ENCODE measurements at places on chromosomes 3 and 15.

GRCh38 chr3:139119331-139120025, 74.8 kb upstream of the PRR23C start:
- DNase-seq, result no peak

GRCh38 chr3:176401211-176401610, 796.1 kb downstream of the TBL1XR1 start:
- no peak for DNase-seq

DNA sequence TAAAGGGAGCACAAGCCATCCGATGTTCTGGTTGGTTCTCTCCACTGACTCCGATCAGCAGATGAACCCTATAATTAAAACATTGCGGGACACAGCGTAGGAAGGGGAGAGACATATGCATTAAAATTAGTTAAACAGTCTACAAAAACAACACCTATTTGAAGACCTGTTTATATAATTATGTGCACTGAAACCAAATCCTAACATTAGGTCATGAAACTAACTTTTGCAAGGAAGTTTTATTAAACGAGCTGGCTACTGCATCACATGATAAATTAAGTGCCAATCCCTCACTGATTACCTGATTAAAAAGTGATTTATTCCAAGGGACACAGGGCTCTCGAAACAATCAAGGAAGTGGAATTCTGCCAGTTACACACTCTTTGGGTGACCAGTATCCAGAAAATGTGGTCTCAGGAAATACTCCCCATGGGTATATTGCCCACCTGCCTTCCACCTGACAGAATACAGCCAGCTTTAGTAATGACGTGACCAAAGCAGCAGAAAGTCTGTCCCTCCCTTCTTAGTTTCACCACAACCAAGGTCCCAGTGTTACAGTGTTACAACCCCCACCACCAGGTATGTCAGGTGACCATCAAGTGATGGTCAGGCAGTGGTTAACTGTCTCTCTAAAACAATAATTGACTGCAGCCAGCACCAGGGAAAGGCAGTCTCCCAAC, 69.5 kb downstream of the HERC1 start:
- no peak for DNase-seq

DNA sequence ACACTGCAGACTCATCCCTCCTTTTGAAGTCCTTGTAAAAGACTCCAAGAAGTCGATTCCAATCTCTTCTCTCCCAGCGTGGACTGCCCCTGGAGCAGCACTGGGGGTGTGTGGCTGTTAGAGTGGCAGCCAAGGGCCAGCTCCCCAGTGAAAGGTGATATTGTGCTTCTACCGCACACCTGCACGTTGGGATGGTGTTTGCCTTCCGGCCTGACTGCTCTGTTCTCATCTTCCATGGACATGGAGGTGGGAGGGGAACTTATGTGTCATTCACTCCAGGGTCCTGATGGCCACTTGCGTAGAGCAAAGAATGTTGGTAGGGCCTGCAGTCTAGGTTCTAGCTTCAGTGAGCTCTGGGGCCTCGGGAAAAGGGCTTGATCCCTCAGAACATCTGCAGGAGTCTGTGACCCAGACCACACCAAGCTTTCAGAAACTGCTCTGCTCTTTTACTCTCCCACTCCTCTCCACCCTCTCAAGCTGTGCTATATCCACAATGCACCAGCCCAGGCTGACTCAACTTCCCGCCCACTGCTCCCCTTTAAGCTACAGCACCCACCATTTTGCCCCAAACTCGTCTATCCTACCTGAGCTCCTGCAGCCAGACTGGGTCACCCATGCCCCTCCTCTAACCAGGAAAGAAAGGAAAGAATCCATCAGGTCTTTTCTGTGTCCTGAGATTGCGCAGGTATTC, 31.3 kb downstream of the LIPC start:
- no peak for DNase-seq

DNA sequence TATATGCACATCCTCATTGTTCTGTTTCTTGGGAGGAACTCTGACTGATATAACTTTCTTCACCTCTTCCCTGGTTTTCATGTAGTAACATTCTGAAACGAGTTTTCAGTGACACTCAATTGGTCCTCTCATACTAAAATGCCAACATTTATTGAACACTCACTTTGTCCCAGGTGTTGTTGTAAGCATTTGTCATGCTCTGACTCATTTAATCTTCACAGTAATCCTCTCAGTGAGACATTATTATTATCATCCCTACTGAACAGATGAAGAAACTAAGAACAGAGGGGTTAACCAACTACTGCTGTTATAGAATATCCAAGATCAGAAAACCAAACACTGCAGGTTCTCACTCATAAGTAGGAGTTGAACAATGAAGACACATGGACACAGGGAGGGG, 94.1 kb upstream of the MRPL3 start:
- DNase-seq, result no peak

DNA sequence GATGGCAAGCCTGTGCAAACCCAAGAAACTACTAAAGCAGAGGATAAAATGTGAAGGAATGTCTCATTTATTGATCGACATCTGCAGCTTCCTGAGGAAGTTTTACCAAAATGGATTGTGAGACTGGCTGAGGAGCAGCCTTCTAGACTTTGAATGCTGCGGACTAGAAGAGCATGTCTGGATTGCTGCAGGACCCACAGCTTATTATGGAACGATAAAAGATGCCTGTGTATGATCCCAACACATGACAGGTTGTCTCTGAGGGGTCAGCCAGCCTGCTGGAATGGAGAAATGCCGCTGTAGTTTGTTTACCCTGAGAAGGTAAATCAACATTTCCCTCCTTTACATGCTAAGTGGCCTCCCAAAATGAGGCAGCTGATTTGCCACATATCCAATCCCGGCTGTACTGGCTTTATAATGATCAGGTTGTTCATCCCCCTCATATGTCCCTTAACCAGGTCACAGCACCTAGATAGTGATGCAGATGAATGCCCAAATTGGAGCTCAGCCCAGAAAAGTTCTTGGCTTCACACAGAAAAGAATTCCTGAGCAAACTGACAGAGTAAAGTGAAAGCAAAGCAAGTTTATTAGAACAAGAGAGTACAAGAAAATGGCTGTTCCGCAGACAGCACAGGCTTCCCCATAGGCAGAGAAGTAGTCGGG, 63.9 kb downstream of the IL12A start:
- no peak for DNase-seq

DNA sequence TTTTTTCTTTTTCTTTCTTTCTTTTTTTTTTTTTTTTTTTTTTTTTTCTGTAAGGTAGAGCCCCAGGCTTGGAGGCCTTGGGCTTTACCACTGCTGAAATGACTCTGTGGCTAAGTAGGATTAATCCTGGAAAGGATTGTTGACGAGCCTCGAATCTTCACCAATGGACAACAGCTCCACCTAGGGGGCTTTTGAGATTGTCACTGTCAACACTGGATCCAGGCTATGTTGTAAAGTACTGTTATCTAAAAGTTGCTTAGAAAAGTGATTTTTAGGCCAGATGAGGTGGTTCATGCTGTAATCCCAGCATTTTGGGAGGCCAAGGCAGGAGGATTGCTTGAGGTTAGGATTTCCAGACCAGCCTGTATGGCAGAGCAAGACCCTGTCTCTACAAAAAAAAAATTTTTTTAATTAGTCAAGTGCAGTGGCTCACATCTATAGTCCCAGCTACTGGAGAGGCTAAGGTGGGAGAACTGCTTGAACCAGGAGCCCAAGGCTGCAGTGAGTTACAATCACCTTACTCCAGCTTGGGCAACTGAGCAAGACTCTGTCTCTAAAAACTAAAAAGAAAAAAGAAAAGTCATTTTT, 41.6 kb downstream of the KLHL18 start:
- DNase-seq, result no peak

DNA sequence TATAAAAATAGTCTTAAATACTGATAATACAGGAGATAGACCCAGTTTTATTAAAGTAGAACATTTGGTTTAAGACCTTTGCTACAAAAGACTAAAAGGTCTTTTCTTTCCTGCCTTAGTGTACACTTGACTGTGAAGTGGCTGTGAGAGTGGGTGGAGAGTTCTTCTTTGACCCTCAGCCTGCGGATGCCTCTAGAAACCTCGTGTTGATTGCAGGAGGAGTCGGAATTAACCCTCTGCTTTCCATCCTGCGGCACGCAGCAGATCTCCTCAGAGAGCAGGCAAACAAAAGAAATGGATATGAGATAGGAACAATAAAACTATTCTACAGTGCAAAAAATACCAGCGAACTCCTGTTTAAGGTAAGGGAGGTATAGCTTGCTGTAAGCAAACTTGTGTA, 36.5 kb downstream of the OXNAD1 start:
- no peak for DNase-seq

- no peak for DNase-seq
These were observed 31.7 kb downstream of the ECT2 start for GRCh38 chr3:172782235-172782634.

GRCh38 chr3:188037195-188037718, 116.7 kb upstream of the LPP start:
- DNase-seq, result no peak

- DNase-seq, result no peak
These were observed 53.8 kb upstream of the TPM1 start for GRCh38 chr15:62988701-62989100.

DNA sequence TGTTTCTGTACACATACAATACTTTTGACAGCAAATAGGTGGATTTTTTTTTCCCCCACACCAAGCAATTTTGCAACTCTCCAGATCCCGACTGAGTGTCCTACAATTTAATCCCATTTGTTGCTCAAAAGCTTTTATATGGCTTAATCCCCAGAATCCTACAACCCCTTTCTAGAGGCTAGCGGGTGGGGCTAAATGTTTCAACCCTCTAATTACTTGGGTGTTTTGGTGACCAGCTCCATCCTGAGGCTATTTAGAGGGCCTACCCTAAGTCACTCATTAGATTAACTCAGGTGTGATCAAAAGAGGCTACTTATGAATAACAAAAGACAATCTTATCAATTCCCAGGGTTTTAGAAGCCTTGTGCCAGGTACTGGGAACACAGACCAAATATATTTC, 21.0 kb upstream of the FBXL2 start:
- DNase-seq, result no peak

GRCh38 chr15:92904722-92905571, 4.8 kb downstream of the CHD2 start:
- DNase-seq, result no peak

DNA sequence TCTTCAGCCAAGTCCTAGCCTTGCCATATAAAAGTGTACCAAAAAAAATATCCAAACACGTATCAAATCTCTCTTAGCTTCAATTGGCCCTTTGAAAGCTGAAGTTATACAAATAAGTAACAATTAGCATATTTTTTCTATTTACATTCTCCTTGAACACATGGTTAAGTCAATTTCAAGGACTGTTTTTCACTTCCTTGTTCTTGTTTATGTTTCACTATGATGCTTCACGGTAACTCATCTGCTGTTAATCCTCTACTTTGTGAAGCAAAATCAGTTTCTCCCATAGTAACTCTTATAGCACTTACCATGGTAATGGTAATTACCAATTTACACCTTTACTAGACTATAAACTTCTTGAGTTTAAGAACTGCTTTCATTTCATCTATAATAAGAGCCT, 10.6 kb upstream of the SPRED1 start:
- no peak for DNase-seq

DNA sequence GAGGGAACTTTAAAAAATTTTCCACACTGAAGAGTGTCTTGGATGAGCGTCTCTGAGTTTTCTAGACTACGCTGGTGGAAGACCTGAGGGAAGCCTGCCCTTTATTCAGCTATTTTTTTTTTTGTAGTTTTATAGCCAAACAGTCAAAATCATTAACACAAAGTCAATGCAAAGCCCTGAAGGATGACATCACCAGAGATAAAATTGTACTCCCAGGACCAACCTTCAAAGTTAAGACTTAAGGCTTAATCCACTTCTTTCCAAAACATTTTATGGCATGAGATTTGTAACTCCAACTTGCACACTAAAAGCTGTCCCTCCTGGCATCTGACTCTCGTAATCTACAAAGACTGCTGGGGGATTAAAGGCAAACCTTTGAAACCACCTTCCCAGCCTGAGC, 263.4 kb upstream of the LYSMD4 start:
- DNase-seq, result no peak

DNA sequence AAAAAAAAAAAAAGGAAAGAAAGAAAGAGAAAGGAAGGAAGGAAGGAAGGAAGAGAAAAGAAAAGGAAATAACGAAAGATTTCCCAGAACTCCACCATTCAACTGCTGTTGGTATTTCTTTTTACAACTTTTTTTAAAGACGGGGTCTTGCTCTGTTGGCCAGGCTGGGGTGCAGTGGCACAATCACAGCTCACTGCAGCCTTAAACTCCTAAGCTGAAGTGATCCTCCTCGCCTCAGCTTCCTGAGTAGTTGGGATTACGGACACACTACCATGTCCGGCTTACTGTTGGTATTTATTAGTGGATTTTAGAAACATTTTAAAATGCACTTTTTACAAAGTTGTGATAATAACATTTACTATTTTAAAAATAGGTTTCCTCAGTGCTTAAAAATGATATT, 15.0 kb upstream of the USP3 start:
- no peak for DNase-seq

GRCh38 chr3:55207744-55208143, 279.4 kb downstream of the WNT5A start:
- DNase-seq, result no peak

DNA sequence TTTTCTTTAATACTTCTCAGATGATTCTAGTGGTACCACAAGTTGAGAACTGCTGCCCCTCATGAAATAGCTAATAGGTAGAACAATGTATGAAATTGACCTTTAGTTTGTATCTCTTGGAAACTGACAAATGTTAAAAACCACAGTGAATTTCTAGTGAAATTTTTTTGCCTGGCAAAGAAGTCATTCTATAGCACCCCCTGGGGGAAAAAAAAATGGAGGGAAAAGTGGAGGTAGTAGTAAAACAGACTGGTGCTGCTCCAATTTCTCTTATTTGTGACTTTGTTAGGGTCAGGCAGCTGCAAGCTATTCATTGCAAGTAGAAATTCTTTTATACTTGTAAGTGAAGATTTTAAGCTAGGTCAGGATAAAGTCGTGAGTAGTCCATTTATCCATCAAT, 605.0 kb downstream of the NLGN1 start:
- no peak for DNase-seq

GRCh38 chr3:119664370-119664769, 4.0 kb upstream of the POPDC2 start:
- no peak for DNase-seq

- no peak for DNase-seq
These were observed 966 bp upstream of the C3orf80 start for GRCh38 chr3:160224256-160224655.

DNA sequence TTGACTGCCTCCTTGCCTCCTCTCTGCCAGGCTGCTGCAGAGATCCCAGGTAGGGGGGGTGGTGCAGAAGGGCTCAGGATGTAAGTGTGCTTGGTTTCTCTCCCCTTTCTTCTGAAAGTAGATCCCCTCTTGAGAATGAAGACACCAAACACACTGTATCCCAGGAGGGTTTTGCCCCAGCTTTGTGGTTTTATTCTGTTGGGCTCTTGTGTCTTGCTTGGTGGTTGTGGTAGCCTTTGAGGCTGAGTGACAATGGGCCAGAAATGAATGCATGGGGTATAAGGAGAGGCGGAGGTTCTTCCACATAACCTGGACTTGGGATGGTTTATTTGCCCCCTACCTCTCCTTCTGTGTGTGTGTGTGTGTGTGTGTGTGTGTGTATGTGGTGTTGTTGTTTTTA, 5.7 kb downstream of the PDIA5 start:
- DNase-seq, result no peak
